ENCODE measurements at places on chromosomes 16 and 17.

DNA sequence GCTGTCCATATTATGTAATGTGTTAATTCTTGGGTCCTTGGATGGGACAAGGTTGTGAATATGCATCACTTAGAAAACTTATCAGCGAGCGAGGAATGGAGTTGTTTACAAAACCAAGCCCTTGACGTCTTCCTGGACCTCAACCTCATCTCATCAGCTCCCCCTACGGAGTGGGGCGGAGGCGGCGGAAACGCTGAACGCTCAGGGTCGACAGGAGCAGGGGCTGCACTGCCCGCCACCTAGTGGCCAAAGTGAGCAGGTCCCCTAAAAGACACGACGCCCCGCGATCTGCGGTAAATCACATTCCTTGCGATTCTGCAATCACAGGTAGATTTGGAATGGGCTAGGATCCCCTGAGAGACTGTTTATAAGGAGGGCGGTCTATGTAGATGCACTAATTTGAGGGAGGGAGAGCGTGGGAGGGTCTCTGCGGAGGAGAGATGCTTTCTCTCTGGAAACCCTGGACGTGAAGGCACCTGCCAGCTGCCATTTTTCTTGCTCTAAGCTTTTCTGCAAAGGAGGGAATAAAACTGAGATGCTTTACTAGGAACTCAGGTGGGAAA is 5.4 kb upstream of the ICAM2 start:
- peak; percentile 34 for DNase-seq

DNA sequence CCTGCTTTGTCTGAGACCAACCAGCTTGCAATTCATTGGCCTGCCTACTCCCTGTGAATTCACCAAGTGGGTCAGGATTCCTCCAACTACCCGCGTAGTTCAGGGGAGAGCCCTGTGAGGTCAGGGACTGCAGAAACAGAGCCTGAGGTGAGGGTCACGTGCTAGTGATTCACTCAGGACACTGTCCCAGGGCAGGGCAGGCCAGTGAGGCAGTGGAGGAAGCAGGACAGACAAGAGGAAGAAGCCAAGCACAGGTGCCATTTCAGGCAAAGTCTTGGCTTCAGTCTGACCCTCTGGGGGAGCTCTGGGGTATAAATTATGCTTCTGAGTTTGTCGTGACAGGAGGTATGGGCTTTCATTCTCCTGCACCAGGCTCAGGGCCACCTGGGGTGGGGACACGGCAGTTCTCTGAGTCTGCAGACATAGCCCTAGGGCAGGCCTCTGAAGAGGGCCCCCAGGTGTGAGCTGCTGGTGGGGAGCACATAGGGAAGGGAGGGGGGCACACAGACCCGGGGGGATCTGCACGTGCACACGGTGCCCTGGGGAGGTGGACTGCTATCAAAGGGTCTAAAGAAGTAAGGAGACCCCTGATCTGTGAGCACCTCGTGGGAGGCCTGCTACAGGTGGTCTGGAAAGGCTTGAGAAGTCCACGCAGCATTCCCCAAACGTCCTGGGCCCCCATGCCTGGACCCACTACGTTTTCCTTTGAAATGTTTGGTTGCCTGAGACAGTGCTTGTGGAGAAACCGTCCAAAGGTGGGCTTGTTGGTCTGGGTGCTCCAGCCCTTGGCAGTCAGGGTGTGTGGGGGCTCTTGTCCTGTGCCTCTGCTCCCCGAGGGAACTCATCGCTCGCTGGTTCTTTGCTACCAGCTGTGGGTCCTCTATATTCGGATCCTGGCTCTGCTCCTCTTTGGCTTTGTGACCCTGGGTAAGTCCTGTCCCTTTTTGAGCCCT is 46.4 kb downstream of the NKD1 start:
- DNase-seq: no peak

DNA sequence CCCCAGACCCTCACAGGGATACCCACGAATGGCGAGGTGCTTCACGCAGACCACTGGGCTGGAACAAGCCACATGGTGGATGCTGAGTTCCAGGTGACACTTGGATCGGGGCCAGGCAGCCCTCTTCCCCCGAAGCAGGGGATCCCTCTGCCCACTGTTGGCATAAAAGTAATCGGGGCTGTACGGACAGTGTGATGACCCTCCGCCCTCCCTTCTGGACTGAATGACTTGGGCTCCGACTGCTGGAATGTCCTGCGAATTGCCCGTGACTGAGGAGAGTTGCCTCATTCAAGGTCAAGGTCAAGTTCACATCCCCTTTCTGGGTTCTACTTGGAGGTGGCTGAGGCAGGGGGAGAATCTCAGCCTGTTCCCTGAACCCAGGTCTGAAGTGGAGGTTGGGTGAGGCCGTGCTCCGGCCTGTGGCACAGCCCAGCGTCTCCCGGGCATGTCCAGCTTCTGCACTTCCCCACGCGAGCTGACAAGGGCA is 28.5 kb upstream of the CREBBP start:
- no peak for DNase-seq

- no peak for DNase-seq
Observed at GRCh38 chr16:66039793-66040192, 326.7 kb upstream of the CDH5 start.

- no peak for DNase-seq
Observed at GRCh38 chr16:35425270-35425669, 1965.9 kb downstream of the TP53TG3F start.

GRCh38 chr16:70390774-70391173 is 44.1 kb downstream of the DDX19A start:
- no peak for DNase-seq

GRCh38 chr16:1785846-1786170 is 3.0 kb downstream of the NUBP2 start:
- no peak for DNase-seq

- no peak for DNase-seq
Observed at GRCh38 chr17:2067608-2068024, 12.7 kb downstream of the HIC1 start.

GRCh38 chr17:73482251-73482716 is 162.0 kb downstream of the SDK2 start:
- no peak for DNase-seq

DNA sequence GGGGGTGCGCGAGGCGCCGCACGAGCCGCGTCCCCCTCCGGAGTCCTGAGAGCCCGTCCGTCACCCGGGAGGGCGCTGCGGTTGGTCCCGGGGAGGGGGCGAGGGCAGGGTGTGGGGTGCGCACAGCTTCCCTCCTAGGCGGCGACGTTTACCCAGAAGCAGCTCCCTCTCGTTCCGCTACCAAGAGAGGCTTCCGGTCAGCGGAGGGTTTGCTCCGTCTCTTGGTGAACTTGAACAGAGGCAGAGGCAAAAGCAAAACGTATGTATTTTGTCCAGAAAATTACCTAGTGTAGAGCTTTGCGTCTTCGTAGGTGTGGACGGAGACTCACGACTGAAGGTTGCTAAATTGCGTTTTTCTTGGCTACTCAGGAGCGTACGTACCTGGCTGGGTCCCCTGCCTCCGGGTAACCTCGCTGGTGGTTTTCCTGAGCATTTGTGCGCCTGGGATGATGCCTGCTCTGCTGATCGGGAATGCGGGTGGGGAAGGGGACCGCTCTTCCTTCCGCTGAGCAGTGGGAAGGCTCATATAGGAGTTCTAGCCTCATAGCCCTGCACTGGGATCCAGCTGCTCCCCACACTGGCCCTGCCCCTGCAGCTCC is 833 bp downstream of the WSCD1 start:
- no peak for DNase-seq

DNA sequence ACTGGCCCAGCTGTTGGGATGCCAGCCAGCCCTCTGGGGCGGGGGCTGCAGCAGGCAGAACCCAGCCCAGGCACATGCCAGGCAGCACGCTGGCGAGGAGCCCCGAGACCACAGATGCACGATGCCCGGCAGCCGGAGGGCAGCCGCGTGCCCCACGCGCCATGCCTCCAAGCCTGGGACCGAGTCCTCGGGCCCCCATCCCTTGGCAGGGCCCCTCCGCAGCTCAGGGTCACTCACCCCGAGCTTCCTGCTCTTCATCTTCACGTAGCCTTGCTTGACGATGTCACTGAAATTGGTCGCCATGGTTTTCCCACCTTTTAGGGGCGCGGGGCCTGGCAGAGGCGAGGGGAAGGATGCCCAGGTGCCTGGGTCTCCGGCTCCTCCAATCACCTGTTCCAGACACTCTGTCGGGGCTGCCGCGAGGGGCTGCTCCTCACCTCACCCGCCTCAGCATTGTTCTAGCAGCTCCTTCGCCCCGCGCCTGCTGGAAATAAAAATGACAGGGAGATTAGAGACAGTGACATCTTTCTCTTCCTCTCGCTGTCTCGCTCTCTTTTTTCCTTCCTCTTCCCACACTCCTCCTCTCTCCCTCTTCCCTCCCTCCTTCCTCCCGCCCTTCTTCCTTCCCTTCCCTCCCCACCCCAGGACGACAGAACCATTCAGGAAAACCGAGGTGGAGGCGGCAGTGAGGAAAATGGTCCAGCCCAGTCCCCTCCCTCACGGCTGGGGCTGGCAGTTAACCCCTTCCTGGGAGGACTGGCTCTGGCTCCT is 6.9 kb downstream of the DOK4 start:
- DNase-seq: no peak

DNA sequence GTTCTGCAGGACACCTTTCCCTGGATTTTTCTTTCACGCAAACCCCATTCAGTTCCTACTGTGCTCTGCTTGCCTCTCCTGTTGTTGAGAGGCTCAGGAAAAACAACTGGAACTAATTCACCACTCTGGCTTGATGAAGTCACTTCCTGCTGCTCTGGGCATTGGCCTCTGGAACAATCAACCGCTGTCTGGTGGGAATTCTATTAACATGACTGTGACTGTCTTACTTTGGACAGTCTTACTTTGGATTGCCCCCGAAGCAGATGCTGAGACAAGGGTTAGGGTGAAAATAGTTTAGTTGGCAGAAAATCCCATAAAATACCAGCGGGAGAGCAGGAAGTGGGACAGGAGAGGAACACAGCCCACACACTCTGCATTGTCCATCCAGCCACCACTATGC is 90.0 kb upstream of the HSBP1 start:
- no peak for DNase-seq

GRCh38 chr17:35169835-35170363 is 22.3 kb downstream of the UNC45B start:
- DNase-seq: no peak

DNA sequence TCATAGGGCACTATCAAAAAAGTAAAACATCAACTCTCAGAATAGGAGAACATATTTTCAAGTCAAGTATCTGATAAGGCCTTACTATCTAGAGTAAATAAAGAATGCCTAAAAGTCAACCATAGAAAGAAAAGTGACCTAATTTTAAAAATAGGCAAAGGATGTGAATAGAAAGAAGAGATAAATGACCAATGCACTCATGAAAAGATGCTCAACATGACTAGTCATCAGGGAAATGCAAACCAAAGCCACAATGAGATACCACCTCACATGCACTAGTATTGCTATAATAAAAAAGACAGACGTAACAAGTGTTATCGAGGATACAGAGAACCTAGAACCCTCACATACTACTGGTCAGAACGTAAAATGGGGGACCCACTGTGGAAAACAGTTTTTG is 90.8 kb downstream of the DYNLRB2 start:
- DNase-seq: no peak

GRCh38 chr16:75100603-75100990 is 16.0 kb downstream of the LDHD start:
- DNase-seq: no peak

DNA sequence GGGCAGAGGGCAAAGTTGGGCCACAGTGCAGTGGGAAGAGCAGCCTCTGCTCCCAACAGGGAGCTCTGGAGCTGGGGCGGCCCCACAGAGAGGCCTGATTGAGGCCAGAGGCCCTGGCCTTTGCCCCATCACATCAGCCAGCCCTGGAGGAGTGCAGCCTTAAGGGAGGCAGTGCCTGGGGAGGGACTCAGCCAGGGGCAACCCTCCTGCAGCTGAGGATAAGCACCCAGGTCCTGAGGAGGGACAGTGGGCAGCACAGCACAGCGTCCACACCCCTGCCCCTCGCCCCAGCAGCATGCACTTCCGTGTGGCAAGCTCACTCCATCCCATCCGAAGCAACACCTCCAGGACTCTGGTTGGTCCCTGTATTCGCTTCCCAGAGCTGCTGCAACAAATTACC is 61.9 kb upstream of the CBX4 start:
- DNase-seq: no peak

Measured in GM19239 (cell line).